ENCODE measurements at places on chromosomes 13 and 19.
A peak's percentile ranks its signal among the peaks of the same experiment; 100 is the strongest.

DNA sequence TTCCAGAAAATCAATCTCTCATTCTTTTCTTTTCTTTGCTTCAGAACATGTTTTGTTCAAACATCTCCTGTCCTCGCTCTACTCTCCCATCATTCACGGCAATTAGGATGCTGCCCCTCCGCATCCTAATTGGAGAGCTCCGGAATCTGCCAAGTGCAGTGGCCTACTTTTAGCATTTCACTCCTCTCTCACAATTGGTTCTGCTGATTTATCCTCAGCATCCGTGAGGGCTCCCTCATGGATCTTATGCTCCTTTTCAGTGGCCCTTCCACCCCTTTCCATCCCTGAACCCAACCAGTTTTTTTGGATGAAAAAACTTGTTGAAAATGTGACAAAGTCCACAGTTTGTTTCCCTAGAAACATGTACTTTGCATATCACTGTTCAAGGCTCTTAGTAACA, 22.4 kb downstream of the AMER2 start:
- no peak for DNase-seq

DNA sequence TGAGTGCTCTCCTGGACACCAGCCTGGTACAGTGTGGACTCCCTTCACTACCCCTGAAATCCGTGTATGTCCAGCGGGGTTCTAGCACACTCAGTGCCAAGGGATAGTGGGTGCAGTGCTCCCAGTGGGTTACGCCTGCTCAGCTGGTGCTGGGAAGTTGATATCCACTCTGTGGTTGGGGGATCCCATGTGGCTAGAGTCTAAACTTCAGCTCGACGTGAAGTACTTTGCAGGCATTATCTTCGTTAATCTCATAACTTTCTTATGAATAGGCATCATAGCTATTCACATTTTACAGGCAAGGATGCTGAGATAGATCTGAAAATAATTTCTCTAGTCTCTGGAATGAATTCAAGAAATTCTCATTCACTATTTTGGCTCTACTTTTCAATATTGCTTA, 433.2 kb upstream of the HTR2A start:
- DNase-seq = no peak

DNA sequence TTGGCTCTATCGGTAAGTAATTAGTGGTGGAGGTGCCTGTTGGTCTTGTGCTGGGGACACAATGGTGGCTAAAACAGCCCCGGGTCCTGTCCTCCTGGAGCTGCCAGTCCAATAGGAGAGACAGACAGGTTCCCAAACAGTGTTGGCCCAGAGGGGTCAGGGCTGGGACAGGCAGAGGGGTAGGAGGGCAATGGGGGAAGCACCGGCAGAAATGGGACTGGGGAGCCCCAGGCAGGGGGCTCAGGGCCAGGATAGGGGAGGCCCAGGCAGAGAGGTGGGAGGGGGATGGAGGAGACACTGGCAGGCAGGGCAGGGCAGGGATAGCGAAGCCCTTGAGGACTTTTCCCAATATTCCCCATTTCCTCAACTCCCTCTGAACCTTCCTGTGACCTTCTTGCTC, 2.2 kb upstream of the FBL start:
- no peak for DNase-seq

- no peak for DNase-seq
Observed at GRCh38 chr19:42092350-42092749, 16.4 kb downstream of the ZNF574 start.

GRCh38 chr19:52592301-52592700, 22.2 kb downstream of the ZNF701 start:
- no peak for DNase-seq

GRCh38 chr19:11361771-11362731, 6.8 kb downstream of the PLPPR2 start:
- DNase-seq = no peak

GRCh38 chr19:7113233-7113632, 43.7 kb downstream of the ZNF557 start:
- no peak for DNase-seq

GRCh38 chr13:26813980-26814348, 53.4 kb upstream of the GPR12 start:
- DNase-seq = no peak

DNA sequence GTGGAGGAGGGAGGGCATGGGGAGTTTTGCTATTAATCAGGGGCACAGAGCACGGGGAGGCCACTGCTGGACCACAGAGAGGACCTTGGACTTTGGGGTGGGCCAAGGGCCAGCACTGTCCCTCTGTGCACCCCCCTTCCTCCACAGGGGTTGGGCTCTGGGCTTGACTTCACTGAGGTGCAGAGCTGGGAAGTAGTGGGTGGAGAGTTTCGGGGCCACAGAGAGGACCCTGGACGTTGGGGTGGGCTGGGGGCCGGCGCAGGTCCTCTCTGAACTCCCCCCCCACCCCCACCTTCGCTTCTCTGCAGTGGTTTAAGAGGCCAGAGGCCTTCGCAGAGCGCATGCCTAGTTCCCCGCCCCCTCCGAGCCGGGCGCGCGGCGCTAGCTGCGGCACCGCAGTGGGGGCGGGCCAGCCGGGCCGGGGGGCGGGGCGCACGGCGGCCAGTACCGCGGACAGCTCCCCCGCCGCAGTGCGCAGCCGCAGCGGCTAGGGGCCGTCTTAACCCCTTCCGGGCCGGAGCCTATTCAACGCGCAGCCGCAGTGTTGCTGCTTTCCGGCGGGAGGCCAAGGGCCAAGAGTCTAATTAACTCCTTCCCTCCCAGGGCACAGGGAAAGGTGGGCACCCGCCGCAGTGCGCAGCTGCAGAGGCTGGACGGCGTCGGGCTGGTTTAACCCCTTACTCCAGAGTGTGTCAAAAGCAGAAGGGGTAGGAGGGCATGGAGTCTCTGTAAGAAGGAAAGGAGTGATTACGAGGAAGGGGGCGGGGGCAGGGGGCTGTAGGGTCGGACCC, 3.7 kb downstream of the KCNC3 start:
- peak; percentile 64 for DNase-seq

- DNase-seq = no peak
Observed at GRCh38 chr13:100075700-100076587, 12.9 kb upstream of the PCCA start.

DNA sequence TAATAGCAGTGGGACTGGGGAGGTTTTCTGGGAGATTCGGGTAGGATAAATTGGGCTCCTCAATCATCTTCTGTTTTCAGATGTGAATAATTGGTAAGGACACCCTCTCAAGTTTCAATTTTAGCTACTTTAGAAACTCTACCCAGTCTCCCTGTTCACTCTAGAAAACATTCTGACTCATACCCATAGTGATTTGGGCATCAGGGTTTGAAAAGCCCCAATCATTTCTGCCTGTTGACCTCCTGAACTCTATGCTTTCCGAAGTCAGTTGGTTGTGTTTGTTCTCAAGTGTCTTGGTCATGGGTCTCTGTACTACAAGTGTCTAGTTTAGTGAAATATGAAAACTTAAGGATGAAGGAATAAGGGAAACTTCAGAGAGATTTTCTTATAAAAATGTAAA, 911.3 kb upstream of the GPC6 start:
- DNase-seq = no peak

GRCh38 chr13:110150384-110151101, 156.4 kb downstream of the COL4A1 start:
- no peak for DNase-seq

DNA sequence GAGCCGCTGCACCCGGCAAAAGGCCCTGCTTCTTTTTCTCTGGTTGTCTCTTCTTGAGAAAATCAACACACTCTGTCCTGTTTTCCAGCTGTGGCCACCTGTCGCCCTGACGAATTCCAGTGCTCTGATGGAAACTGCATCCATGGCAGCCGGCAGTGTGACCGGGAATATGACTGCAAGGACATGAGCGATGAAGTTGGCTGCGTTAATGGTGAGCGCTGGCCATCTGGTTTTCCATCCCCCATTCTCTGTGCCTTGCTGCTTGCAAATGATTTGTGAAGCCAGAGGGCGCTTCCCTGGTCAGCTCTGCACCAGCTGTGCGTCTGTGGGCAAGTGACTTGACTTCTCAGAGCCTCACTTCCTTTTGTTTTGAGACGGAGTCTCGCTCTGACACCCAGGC, 17.2 kb downstream of the LDLR start:
- no peak for DNase-seq

DNA sequence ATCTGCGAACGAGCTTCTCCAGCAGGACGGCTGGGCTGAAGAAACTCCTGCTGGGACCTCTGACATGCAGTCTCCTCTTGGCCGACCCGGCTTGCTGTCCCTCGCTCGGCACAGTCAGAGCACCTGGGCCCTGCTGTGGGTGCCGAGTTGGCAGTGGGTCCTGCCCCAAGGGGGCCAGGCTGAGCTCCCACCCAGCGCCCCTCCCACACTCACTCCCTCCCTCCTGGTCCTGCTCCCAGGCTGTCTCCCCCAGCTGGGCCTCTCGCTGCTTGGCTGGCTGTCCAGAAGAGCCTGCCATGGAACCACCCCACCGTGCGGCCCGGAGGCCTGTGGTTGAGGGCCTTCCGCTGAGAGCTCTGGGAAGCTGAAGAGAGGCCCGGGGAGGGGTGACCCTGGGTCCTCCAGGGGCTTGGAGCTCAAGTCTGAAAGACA, 6.0 kb downstream of the AKT2 start:
- no peak for DNase-seq

DNA sequence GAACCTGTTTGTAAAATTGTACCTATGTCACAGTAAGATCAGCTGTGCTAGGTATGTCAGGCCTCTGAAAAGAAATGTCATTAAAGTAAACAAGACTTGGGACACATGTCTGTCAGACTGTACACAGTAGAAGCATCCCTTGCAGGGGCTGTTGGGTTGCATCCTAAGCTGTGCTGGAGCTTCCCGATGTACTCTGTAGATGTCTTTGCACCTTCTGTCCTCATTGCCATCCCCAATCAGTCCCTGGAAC, 48.7 kb upstream of the GPR183 start:
- no peak for DNase-seq

GRCh38 chr19:16327169-16327475, 2.5 kb downstream of the KLF2 start:
- no peak for DNase-seq

GRCh38 chr13:23687614-23688013, 117.4 kb downstream of the TNFRSF19 start:
- DNase-seq = no peak

GRCh38 chr19:19487950-19488874, 27.1 kb downstream of the TSSK6 start:
- DNase-seq = no peak

DNA sequence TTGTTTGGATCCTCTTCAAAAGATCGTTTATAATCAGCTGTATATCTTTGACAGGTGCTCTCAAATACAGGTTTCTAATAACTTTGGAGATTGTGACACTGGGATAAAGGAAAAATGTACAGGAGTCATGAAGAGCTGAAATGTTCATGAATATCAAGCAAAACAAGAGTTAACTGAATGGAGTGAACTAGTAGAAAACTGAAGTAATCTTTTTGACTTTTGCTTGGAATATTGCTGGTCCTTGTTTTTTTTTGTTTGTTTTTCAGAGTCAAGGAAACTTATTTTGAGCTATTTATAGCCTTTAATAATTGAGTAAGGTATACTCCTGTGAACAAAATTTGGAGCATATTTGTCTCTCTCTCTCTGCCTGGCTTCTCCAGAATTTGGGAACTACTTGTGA, 25.3 kb downstream of the MED4 start:
- DNase-seq = no peak

DNA sequence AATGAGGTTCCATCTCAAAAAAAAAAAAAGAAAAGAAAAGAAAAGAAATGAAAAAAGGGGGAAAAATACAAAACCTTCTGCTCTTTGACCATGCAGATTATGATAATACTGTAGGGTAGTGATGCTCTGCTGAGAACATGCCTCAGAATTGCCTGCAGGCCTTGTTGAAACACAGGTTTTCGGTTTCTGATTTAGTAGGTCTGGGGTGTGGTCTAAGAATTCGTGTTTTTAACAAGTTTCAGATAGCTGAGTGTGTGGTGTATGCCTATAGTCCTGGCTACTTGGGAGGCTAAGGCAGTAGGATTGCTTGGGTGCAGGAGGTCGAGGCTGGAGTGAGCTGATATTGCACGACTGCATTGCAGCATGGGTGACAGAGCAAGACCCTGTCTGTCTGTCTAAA, 14.9 kb upstream of the CYP2B6 start:
- DNase-seq = no peak

DNA sequence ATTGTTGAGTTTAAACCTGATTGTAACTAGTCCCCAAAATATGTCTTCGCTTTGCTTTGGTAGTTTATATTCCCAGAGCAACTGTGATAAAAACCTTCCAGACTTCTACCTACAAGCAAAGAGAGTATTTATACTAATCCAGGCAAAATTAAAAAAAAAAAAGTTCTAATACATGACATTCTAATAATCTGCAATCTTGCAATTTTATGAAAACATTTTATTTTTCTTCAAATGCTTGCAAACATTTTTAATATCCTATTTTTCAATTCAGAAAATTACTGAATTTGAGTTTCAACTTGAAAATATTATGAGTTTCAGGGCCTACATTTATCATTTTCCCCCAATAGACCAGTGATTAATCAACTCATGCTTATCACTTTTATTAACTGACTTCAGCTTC, 830.2 kb upstream of the KLHL1 start:
- DNase-seq = no peak

DNA sequence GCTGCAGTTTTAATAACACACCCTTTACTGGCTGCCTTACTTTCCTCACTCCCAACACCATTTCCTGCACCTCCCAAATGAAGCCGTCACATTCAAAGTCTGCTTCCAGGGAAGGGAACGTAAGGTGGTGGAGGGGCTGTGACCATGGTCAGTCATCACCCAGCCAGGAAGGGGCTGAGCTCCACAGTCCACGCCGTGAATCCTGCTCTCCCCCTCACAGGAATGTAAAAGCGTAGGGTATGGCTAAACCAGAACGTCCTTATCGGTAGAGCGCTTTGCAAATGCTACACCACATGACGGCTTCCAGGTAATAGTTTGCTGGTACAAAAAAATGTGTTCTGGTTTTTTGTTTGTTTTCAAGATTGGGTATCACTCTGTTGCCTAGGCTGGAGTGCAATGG, 7.0 kb downstream of the NUMBL start:
- DNase-seq = no peak

DNA sequence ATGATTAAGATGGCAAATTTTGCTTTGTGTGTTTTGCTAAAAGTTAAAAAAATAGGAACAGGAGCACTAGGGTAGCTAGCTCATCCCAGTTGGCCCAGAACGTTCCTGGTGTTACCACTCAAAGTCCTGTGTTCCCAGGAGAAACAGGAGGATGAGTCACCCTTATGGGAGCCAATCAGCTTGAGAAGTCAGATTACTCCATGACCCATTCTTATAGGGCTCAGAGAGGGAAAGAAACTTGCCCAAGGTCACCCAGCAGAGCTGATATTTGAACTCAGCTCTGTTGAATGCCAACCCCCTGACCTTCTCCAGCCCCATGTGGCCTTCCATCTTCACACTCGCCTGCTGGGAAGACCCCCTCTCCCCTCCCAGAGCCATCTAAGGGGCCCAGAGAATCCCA, 13.0 kb downstream of the NMRK2 start:
- DNase-seq = no peak

GRCh38 chr13:21130116-21130515, 46.2 kb downstream of the SKA3 start:
- DNase-seq = no peak

DNA sequence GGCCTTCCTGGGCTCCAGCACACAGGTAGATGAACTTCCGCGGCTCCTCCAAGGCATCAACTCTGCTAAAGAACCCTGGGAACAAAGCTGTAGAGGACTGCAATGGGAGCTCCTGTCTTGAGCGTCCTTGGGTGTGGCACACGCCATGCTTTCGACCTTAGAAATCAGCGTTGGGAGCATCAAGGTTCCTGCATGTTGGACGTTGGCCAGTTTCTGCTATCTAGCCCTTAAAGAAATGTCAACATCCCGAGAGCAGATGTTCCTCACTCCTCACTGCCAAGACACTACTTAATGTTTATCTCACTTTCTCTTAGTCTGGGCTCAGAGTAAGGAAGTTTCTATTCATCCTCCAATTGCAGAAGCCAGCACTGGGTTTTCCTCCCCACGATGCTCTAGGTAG, 70.6 kb upstream of the MEDAG start:
- no peak for DNase-seq

GRCh38 chr13:27500806-27501534, 50.6 kb upstream of the MTIF3 start:
- no peak for DNase-seq

Data from stimulated activated naive CD4-positive, alpha-beta T cell treated with Interleukin-2 at 50 U/mL for 16 hours (primary cell).